ENCODE measurements at places on chromosomes 16 and 17.
A peak's percentile ranks its signal among the peaks of the same experiment; 100 is the strongest.

DNA sequence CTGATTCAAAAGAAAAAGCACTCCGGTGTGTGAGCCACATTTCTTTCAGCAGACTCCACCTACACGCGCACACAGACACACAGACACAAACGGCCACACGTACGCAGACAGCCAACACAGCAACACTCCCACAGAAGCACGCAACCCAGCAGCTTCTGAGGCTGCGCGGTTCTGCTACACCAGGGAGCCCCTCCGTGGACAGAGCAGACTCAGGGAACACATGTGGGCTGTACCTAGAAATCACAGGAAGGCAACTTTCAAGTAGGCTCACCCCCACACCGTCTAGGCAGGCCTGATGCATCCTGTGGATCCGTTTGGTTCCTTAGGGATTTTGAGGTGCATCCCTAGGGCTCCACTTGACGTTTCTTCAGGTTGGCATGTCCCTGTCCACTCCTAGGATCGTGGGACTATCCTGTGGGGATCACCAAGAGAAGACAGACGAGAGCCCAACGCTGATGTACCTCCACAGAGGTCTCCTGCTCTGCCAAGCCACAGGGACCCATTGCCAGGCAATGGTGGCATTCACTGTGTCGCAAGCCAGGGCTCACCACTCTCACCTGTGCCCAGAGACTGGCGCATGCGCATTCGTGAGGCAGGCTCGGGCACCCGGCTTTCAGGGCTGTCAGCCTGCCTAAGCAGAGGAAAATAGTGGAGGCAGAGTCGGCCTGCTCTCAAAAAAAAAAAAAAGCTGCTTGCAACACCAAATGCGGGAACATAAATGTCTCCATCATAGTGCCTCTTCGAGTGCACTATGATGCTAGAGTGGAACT is 2333.3 kb downstream of the TP53TG3F start:
- H3K27ac ChIP-seq: no peak overlapping the region
- H3K4me1 ChIP-seq: no peaks in the 10 kb centered on the region

DNA sequence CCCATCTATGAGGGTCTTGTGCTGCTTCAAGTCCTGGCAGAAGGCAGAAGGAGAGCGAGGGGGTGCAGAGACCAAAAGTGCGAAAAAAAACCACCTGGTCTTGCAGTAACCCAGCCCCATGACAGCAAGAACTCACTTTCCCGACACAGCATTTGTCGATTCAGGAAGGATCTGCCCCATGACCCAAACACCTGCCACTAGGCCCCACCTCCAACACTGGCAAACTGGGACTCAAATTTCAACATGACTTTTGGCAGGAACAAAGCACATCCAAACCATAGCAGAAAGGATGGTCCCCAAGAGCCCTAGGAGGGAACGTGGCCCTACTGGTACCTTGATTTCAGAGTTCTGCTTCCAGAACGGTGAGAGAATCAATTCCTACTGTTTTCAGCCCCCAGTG is 34.7 kb upstream of the KLHDC4 start:
- H3K4me3 ChIP-seq: no peak overlapping the region
- DNase-seq: no peak
- H3K27me3 ChIP-seq: peaks cover 2% of the 10 kb centered on the region

GRCh38 chr17:49741692-49742076 is 22.2 kb downstream of the FAM117A start:
- peaks cover 4% of the 10 kb centered on the region for H3K4me1 ChIP-seq
- H3K27me3 ChIP-seq: peaks cover 10% of the 10 kb centered on the region
- no peak overlapping the region for H3K4me3 ChIP-seq
- H3K27ac ChIP-seq: no peak overlapping the region
- no peak for DNase-seq
- H3K36me3 ChIP-seq: no peaks in the 10 kb centered on the region

- H3K27ac ChIP-seq: no peak overlapping the region
- H3K36me3 ChIP-seq: no peaks in the 10 kb centered on the region
- DNase-seq: no peak
- no peaks in the 10 kb centered on the region for H3K4me1 ChIP-seq
- H3K27me3 ChIP-seq: peaks cover 62% of the 10 kb centered on the region
- H3K4me3 ChIP-seq: no peak overlapping the region
Observed at GRCh38 chr17:75540923-75541503, 15.5 kb downstream of the LLGL2 start.

DNA sequence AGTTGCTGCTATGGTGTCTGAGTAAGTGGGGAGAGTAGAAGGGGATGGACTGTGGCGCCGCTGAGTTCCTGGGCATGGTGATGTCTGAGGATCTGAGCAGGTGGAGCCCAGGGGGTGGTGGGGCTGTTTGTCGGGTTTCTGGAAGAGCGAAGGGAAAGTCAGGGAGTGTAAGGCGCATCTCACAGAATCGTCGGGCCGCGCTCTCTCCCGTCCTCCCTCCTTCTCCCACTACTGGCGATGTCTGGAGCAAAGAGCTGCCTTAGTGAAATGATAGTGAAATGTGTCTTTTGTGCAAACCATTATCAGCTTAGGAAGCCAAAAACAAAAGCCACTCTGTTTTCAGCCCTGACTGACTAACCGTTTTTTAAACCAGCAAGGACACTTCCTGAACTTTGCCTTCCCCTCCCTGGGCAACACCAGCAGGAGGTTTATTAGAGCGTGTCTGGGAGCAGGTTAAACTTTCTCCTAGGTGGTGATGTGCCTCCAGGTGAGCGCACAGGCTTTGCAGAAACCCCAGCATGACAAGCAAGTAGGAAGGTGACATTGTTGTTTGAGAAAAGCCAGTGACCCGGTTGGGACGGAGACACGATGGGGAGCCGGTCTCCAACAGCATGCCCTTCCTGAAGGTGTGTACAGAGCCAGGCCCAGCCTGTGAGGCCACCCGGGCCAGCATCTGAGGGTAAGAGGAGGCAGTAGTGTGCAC is 49.1 kb downstream of the RAB11FIP3 start:
- H3K27me3 ChIP-seq: no peaks in the 10 kb centered on the region
- H3K36me3 ChIP-seq: peaks cover 18% of the 10 kb centered on the region
- no peak overlapping the region for H3K27ac ChIP-seq
- H3K4me3 ChIP-seq: no peak overlapping the region
- peaks cover 1% of the 10 kb centered on the region for H3K4me1 ChIP-seq
- DNase-seq: no peak

DNA sequence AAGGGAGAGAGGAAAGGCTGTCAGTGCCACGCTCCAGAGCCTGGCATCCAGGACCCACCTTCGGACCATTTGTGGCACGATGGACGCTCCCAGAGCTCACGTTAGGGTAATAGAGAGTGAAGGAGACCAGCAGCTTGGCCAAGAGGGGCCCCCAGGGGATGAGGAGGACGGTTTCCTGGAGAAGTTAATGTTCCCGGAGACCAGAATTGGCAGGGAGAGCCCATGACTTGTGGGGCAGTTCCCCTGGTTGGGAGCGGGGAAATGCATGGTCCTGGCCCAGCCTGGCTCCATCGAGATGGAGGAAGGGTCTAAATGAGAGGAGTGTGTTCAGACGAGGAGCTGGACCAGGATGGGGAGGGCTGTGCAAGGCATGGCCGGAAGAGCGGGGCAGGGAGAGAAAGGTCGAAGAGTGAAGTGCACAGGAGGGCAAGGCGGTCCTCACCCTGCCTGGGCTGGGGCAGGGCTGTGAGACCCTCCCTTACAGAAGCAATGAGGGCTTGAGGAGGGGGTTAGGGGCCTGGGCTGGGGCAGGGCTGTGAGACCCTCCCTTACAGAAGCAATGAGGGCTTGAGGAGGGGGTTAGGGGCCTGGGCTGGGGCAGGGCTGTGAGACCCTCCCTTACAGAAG is 2.9 kb upstream of the HIC1 start:
- peaks cover 4% of the 10 kb centered on the region for H3K36me3 ChIP-seq
- DNase-seq: no peak
- H3K27me3 ChIP-seq: no peaks in the 10 kb centered on the region
- H3K4me1 ChIP-seq: peaks cover 11% of the 10 kb centered on the region

DNA sequence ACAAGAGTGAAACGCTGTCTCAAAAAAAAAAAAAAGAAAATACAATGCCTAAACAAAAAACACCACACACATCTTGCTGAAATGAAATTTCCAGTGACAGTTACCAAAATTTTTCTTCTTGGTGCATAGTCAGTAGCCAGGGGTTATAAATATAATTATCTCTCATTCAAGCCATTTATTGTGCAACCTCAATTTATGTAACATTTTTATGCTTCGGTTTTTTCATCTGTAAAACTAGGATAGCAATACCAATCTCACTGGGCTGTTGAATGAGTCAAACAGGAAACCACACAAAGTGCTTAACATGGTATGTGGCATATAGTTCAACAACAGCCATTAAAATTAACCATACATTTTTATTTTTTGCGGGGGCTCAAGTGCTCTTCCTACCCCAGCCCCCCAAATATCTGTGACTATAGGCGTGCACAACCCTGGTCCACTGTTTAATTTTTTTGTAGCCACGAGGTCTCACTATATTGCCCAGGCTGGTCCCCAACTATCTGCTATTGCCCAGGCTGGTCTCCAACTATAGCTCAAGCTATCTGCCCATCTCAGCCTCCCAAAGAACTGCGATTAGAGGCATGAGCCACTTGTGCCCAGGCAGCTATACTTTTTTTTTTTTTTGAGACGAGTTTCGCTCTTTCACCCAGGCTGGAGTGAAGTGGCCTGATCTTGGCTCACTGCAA is 2.6 kb downstream of the COG4 start:
- H3K36me3 ChIP-seq: peaks cover 15% of the 10 kb centered on the region
- H3K27me3 ChIP-seq: no peaks in the 10 kb centered on the region
- H3K4me3 ChIP-seq: no peak overlapping the region
- H3K27ac ChIP-seq: no peak overlapping the region
- H3K4me1 ChIP-seq: no peaks in the 10 kb centered on the region

- DNase-seq: no peak
- no peak overlapping the region for H3K4me3 ChIP-seq
- no peak overlapping the region for H3K27ac ChIP-seq
- no peaks in the 10 kb centered on the region for H3K27me3 ChIP-seq
Observed at GRCh38 chr16:69555437-69555836, 10.3 kb upstream of the NFAT5 start.

- no peaks in the 10 kb centered on the region for H3K36me3 ChIP-seq
- H3K27me3 ChIP-seq: no peaks in the 10 kb centered on the region
- no peak overlapping the region for H3K4me3 ChIP-seq
- no peak for DNase-seq
- no peak overlapping the region for H3K27ac ChIP-seq
Observed at GRCh38 chr17:35050170-35050569, 13.3 kb downstream of the RFFL start.

DNA sequence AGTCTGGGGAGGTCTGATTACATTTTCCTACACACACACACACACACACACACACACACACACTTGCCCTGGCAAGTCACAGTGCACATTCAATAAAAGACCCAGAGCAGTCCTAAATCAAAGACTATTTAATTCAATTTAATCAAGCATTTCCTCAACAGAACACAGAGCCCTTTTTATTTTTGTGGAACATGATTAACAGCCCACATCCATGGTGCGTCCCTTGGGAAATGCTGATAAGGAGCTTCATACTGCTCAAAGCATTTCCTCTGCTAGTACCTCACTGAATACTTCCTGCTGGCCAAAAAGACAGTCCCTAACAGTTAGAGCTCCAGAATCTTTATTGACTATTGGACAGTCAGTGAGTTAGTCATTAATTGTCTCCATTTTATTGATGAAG is 43.1 kb upstream of the MYH10 start:
- H3K27ac ChIP-seq: no peak overlapping the region
- peak; percentile 59 for DNase-seq
- no peaks in the 10 kb centered on the region for H3K36me3 ChIP-seq
- no peak overlapping the region for H3K4me3 ChIP-seq
- peaks cover 11% of the 10 kb centered on the region for H3K4me1 ChIP-seq

GRCh38 chr16:86392436-86393152 is 117.7 kb upstream of the FOXF1 start:
- H3K27ac ChIP-seq: peak overlapping the region; percentile 85
- peak; percentile 70 for DNase-seq
- H3K4me3 ChIP-seq: no peak overlapping the region
- no peaks in the 10 kb centered on the region for H3K27me3 ChIP-seq
- H3K36me3 ChIP-seq: no peaks in the 10 kb centered on the region
- peaks cover 30% of the 10 kb centered on the region for H3K4me1 ChIP-seq

DNA sequence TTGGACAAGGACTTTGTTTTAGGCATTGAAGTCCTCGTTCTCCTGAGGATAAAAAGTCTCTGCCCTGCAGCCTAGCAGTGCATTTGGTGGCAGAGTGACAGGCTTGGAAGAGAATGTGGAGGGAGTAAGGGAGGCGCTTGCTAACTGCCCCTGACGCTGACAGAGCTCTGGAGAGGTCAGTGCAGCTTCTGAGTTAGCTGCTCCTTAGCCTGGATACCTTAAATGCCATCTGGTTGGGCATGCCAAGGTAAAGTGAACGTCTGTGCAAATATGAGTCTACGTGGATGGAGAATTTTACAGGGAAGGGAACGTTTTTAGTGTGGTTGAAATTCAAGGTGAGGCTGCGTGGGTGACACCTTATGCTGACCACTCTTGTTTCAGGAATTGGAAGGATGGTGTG is 44.4 kb downstream of the SEC14L1 start:
- H3K4me1 ChIP-seq: peaks cover 11% of the 10 kb centered on the region
- no peaks in the 10 kb centered on the region for H3K27me3 ChIP-seq

DNA sequence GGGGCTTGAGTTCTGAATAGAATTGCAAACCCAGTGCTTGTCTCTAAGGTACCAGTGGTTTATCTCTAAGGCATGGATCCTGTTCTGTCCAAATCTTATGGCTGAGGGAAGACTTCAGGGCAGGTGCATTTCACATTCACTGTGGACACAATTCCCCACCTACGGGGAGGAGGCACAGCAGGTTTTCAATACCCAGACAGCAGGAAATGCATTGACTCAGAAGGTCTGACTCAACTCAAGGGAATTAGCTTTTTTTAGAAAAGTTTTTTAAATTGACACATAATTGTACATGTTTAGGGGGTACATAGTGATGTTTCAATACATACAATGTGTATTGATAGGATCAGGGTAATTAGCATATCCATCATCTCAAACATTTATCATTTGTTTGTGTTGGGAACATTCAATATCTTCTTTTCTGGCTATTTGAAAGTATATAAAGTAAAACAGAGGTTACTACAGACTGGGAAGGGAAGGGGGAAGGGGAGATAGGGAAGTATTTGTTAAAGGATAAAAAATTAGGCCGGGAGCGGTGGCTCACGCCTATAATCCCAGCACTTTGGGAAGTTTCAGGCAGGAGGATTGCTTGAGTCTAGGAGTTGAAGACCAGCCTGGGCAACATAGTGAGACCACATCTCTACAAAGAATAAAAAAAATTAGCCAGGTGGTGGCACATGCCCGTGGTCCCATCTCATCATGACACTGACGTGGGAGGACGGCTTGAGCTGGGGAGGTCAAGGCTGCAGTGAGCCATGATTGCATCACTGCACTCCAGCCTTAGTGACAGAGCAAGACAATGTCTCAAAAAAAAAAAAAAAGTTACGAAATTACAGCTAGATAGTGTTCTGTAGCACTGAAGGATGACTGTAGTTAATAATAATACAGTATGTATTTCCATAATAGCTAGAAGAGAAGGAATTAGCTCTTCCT is 54.9 kb downstream of the RGS9 start:
- H3K27me3 ChIP-seq: no peaks in the 10 kb centered on the region
- H3K36me3 ChIP-seq: no peaks in the 10 kb centered on the region
- peak; percentile 78 for DNase-seq
- no peak overlapping the region for H3K4me3 ChIP-seq
- H3K4me1 ChIP-seq: peaks cover 9% of the 10 kb centered on the region
- H3K27ac ChIP-seq: no peak overlapping the region
